GM13976 (cell line): ENCODE measurements at places on chromosomes 16 and 17.
A peak's percentile ranks its signal among the peaks of the same experiment; 100 is the strongest.

GRCh38 chr16:87822108-87822970, 47.0 kb downstream of the SLC7A5 start:
- no peak for DNase-seq

- no peak for DNase-seq
Observed at GRCh38 chr16:67186550-67186950, 2.8 kb upstream of the MATCAP1 start.

DNA sequence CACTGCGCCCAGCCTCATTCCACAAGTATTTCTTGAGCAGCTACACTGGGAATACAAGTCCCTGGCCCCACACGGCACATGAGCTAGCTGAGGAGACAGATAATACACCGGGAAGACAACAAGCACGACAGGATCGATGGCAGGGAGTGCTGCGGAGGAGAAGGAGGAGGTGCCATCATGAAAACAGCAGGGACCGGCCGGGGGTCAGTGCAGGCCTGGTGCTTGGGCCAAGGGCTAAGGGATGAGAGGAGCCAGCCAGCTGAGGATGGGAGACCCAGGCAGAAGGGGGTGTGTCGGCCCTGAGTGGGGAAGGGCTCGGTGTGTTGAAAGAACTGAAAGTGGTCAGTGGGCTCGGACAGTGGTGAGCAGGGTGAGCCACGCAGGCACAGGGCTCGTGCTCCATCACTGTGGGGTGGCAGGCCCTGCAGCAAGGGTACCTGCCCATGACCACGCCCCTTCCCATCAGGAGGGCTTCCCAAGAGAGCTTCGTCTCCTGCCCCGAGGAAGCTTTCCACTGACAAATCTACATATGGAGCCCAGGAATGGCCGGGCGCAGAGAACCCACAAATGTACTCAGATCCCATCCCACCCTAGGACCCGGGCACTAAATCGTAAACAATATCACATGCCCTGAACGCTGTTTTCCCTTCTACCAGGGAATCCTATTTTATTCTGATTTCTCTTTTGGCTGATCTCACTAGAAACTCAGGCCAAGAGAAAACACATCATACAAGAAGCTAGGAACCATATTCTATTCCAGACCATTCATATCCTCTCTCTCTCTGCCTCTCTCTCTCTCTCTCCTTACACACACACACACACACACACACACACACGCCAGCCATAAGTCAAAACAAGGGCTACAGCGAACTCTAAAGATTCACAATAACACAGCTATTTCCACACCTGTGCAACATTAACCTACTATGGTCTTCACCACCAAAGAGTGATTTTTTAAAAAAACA, 50.7 kb upstream of the TNRC6C start:
- DNase-seq = no peak

DNA sequence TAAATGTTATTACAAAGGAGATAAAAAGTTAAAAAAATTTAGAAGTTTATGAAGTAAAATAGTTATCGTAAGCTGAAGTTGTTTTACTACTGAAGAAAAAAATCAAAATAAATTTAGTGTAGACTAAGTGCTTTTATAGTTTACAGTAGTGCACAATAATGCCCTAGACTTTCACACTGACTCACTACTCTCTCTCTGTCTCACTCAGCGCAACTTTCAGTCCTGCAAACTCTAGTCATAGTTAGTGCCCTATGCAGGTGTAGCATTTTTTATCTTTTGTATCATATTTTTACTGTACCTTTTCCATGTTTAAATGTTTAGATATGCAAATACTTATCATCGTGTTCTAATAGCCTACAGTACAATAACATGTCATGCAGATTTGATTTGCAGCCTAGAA, 17.7 kb upstream of the TOM1L1 start:
- DNase-seq = no peak

DNA sequence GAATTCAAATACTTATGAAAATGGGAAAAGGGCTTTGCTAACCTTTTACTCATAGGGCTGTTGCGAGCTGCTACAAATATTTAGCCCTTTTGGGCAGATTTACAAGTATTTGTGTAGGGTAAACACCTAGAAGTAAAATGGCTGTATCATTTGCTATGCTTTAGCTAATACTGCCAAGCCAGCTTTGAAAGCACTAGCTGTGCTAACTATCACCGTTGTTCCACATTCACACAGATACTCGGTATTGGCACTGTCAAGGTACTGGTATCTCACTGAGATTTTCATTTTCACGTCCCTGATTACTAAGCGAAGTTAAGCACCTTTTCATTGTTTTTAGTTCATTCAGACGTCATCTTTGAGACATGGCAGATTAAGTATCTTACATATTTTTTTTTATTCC, 84.8 kb downstream of the GLG1 start:
- no peak for DNase-seq

- DNase-seq = no peak
Observed at GRCh38 chr17:9755083-9755482, 36.3 kb downstream of the DHRS7C start.

- DNase-seq = no peak
Observed at GRCh38 chr17:76537288-76537577, 276 bp downstream of the CYGB start.

DNA sequence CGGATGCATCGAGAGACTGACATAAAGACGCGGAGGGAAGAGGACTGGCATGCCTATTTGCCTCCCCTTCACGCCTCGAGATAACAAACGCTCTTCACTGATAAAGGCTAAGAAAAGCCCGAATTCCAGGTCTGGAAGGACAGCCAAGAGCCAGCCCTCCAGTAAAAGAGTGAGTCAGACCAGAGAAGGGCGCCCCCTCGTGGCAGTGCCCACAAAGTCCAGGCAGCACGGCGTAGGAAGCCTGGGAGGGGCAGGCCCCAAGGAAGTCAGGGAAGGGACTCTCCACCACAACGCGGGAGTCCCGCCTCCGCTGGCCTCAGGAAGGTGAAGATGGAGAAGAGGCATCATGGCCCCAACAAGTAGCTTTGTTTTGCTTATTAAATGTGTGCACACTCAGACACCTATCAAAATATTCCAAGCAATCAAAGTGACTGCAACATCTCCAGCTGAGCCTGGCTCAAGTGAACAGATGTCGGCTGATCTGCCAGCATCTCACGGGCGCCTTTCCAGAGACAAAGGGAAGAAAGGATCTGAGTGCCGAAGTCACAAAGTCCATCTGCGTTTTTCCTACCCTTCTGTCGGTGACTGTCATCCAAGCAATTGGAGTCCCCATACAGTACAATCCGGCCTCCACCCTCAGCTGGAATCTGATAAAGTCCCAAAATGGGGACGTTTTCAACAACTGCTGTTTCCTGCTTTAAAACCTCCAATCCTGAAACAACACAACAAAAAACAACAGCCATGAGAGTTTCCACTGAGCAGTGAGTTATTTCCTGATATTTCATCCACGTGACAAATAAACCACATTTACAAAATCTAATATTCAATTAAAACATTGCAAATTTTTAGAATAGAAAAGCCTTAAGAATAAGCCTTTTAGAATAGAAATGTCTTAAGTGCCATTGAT, 20.4 kb upstream of the SLC38A8 start:
- DNase-seq = peak; percentile 76

- no peak for DNase-seq
Observed at GRCh38 chr16:53041320-53042051, 11.2 kb downstream of the CHD9NB start.

DNA sequence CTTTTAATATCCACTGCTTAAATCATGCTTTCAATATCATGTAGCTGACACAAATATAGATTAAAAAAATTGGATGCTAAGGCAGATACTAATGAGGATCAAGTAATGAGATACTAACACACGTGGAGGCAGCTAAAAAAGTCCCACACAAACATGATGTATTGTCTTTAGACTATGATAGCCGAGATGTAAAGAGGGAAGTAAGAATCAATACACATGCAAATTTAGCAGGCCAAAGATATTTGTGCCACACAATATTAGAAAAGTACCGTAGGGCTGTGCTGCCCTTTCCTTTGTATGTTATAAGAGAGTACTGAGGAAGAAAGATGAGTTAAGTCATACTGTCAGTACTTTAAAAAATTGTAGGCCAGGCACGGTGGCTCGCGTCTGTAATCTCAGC, 51.4 kb upstream of the STAC2 start:
- peak; percentile 55 for DNase-seq

DNA sequence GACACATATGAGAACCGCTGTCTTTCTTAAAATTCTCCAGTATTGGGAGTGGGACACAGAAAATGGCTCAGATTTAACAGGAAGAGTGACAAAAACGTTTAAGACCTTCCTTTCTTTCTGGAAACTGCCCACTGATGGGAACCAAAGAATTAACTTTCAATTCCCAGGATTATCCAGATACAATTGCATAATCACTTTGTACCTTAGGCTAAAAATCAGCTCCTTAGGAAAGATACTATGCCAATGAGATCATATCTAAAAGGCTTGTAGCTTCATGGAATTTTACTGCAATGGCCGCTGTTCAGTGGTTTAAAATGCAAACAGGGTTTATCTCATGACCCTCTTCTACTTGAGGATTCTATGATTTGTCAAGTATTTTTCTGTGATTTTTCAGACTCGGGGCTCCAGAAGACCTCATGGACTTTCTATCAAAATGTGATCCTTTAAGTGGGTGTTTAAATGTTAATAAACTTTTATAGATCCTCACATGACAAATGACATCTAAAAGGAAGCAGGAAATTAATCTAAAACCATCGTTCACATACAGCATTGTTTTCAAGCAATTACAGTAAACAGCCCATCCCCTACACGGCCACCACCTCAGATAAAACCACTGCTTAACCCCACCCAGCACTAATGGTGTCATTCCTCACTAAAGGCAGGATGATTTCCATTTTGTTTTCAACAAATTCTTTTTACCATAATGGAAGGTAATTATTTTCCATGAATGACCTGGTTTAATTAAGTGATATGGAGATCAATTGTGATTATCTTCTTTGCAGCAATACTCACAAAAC, 31.6 kb upstream of the ERN1 start:
- no peak for DNase-seq

GRCh38 chr17:64130559-64131001, 636 bp upstream of the ERN1 start:
- DNase-seq = peak; percentile 59

- DNase-seq = no peak
Observed at GRCh38 chr16:90023078-90023447, 3.8 kb upstream of the DBNDD1 start.

GRCh38 chr16:65176603-65177002, 54.7 kb upstream of the CDH11 start:
- DNase-seq = no peak

GRCh38 chr16:55280587-55280986, 43.4 kb upstream of the IRX6 start:
- no peak for DNase-seq

DNA sequence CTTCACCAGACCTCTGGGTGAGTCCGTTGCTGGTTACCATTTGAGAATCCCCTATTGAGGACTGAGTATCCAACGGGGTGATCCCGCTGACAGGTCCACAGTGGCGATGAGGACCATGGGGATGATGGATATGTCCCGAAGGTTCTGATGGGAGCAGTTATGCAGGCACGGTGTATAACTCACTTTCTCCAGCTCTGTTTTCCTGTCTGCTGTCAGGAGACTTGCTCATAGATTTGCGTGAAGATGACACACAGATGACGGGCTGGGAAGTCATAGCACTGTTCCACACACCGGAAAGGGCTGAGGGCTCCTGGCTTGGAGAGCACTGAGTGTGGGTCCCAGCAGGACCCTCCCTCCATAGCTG, 22.2 kb upstream of the ADCY7 start:
- no peak for DNase-seq

DNA sequence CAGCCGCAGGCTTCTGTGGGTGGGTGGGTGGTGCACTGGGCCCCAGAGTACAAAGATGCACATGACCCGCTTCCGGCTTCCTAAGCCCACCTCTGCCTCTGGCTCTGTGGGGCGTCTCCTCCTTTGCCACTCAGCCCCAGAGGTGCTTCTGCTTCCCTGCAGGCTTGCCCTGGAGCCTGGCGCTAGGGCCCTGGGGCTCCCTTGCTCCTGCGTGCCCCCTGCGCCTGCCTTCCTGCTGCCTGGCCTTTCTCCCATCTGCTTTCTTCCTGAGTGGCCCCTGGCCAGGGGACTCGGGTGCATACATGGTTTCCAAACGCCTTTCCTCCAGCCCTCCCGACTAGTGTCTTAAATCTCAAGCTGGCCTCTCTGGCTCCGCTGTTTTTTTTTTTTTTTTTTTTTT, 3.4 kb downstream of the WWOX start:
- no peak for DNase-seq

GRCh38 chr17:17507465-17508011, 11.3 kb upstream of the RASD1 start:
- DNase-seq = no peak

DNA sequence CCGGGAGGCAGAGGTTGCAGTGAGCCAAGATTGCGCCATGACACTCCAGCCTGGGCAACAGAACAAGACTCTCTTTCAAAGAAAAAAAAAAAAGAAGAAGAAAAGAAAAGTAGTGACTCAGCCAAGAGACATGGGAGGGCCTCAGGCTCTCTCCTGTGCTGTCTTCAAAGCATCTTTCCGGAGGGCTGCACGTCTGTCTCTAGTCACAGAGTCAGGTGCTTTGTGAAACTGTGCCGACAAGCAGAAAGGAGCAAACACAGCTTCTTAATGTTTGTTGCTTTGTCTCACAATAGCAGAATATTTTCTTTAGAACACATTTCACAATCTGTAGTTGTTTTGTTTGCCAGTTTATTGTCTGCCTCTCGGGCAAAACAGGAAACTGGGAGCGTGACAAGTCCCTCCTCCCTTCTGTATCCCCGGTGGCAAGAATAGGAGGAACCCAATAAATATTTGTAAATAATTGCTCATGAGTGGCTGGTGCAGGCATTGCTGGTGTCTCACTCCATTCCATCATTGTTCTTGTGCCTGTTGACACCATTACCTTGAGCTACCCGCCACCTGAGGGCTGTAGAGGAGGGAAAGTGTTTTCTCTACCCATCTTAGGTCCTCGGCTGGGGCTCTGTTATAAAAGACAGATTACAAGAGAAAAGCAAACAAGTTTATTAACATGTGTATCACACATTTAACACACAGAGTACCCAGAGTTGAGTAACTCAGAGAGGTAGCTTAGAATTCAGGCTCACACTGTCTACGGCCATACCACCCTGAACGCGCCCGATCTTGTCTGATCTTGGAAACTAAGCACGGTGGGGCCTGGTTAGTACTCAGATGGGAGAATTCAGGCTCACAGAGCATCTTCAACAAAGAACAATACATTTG, 5.5 kb downstream of the GAST start:
- DNase-seq = no peak

- DNase-seq = no peak
Observed at GRCh38 chr17:68074279-68074678, 38.7 kb downstream of the KPNA2 start.

DNA sequence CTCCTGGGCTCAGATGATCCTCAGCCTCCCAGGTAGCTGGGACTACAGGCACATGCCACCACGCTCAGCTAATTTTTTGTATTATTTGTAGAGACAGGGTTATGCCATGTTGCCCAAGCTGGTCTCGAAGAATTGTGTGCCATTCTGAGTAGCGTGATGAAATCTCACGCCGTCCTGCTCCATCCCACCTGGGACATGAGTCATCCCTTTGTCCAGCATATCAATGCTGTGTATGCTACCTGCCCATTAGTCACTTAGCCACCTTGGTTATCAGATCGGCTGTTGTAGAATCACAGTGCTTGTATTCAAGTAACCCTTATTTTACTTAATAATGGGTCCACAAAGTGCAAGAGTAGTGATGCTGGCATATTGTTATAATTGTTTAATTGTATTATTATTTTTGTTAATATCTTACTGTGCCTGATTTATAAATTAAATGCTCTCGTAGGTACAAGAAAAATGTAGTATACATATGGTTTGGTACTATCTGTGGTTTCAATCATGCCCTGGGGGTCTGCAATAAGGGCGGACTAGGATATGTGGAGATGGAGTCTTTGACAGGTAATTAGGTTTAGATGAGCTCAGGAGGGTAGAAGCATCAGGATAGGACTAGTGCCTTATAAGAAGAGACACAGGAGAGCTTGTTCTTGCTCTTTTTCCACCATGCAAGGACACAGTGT, 26.6 kb upstream of the SLC13A2 start:
- DNase-seq = no peak
